ENCODE measurements at places on chromosomes 4 and X.
A peak's percentile ranks its signal among the peaks of the same experiment; 100 is the strongest.

DNA sequence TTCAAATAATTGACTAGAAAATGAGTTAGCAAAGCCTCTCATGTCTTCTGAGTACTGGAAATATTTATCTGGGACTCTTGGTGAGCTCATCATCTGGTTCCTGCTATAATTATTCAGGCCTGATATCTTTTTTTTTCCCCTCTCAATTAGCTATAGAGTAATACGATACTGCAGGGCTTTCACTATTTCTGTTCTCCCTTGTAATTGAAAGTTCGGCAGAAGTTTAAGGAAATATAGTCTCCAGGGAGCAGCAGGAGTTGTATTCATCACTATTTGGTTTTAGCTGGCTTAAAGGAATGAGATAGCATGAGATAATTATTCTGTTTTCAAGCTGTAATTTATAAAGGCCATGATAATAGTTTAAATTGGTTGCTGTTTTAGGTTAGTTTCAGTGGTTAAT, 378.6 kb upstream of the EPHA5 start:
- no peak for DNase-seq

DNA sequence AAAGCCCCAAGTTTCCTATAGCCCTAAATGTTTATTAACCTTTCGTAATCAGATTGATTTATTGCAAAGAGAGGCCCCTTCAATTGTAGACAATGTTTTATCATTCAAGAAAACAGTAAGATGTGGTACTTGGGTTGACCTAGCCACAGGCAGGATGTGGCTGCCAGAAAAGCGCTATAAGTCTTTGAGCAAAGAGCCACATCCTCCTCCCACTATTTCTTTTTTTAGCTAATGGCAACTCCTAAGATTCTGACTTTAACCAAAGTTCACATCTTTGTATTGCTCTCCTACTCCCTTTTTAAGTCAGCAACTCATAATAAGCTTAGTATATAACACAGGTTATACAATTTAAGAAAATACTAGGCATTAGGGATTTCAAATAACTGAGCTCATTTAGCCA, 70.7 kb upstream of the PPP3CA start:
- no peak for DNase-seq

- DNase-seq = no peak
Observed at GRCh38 chr4:37793562-37793961, 32.9 kb upstream of the PGM2 start.

- DNase-seq = peak; percentile 9
Observed at GRCh38 chrX:103175944-103176753, 38.8 kb upstream of the BEX4 start.

GRCh38 chrX:17521871-17522693, 147.1 kb downstream of the NHS start:
- no peak for DNase-seq

- DNase-seq = no peak
Observed at GRCh38 chr4:71415491-71415890, 76.7 kb downstream of the SLC4A4 start.

DNA sequence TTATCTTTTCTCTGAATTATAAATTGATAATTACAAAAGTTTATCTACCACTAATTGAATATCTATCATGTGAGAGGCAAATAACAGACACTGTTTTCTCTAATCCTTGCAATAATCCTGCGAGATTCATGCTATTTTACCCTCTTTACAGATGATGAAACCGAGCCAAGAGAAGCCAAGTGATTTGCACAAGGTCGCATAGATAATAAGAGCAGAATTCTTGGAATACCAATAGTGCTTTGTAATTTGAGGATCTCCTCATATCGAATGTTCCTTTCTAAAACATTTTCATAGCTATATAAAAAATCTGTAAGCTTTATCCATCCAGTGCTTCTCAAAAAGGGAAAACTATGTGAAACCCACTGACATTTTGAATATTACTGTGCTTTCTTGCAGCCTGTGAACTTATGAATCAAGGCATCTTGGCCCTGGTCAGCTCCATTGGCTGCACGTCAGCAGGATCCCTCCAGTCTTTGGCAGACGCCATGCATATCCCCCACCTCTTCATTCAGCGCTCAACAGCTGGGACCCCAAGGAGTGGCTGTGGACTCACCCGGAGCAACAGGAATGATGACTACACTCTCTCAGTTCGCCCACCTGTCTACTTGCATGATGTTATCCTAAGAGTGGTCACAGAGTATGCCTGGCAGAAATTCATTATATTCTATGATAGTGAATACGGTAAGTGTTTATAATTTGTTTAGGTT, 743.8 kb upstream of the ATOH1 start:
- no peak for DNase-seq

DNA sequence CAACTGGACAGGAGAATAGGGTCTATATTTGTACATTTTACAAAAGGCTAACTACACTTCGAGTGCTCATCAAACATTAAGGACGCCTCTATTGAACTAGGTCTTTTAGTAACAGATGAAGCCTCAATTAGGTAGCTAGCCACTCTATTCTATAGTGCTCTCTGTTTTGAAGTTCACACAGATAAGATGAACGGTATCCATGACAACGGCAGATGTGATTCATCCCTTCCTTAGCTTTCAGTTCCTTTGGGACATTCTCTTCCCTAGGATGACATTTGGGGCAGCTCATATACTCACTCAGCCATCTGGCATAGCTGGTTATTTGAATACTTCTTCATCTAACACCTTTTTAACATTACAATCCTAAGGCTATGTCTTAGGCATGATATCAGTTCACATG, 62.4 kb upstream of the WDFY3 start:
- DNase-seq = no peak

GRCh38 chr4:139794158-139794954, 128.7 kb downstream of the MGST2 start:
- no peak for DNase-seq

DNA sequence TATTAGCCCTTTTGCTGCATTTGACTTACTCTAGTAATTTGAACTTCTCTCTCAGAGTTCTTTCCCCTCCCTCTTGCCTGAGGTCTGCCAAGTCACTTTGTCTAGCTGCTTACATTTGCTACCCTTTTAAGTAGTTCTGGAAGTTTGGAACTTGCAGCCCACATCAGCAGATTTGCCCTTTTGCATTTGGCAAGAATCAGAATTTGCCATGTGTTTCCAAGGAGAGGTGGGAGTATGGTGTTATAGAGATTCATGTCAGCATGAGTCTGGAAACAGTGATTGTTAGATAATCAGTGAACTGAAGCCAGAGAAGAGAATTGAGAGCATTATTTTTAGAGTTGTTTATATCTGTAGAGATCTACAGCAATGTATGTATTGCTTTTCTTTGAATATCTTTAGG, 52.1 kb downstream of the KLHL34 start:
- peak; percentile 1 for DNase-seq

DNA sequence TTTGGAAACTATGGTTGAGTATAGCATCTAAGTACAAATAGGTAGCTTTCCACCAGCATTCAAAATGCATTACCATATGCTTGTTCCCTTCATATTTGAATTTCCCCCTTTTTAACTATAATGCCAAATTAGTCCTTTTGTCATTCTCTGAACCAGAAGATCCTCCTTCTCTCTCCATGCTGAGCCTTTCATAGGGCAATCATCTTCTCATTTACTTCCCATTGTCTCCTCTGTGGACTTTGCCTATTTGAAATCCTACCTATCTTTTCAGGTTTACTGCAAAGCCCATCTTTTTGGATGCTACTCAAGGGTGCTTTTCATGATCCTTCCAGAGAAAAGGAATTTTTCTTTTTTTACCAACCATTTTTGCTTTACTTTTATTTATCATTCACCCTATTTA, 54.7 kb downstream of the DKK2 start:
- no peak for DNase-seq

GRCh38 chr4:34950926-34951325, 1293.4 kb downstream of the ARAP2 start:
- no peak for DNase-seq

- no peak for DNase-seq
Observed at GRCh38 chr4:6423575-6423974, 48.8 kb downstream of the PPP2R2C start.

DNA sequence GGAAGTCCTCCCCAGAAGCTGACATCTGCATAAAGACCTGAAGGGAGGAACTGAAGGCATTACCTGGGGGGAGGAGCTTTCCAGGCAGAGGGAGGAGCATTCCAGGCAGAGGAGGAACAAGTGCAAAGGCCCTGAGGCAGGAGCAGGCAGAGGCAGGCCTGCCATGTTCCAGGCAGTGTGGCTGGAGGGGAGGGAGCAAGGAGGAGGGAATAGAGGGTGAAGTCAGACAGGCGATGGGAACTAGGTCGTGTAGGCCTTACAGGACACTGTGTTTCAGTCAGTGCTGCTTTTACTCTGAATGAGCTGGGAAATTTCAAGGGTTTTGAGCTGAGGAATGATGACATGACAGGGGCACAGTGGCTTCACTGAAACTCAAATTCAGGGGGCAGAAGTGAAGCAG, 292.7 kb downstream of the BCOR start:
- no peak for DNase-seq

DNA sequence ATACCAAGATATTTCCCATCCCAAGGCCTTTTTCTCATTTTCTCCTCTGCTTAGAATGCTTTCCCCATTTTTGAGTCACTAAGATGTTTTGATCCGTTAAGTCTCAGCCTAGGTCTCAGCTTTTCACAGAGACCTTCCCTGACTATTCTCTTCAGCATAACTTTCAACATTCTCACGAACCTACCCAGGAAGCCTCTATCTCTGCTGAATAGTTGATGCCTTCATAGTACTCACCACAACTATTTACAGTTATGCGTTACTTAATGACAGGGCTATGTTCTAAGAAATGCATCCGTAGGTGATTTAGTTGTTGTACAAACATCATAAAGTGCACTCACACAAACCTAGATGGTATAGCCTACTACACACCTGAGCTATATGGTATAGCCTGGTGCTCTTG, 64.5 kb downstream of the ARL9 start:
- DNase-seq = no peak

GRCh38 chr4:88033309-88033708, 25.9 kb downstream of the PKD2 start:
- DNase-seq = no peak

GRCh38 chr4:28247805-28248204, 1387.2 kb downstream of the STIM2 start:
- no peak for DNase-seq

GRCh38 chr4:82084747-82085146, 289.0 kb downstream of the HNRNPD start:
- DNase-seq = no peak

DNA sequence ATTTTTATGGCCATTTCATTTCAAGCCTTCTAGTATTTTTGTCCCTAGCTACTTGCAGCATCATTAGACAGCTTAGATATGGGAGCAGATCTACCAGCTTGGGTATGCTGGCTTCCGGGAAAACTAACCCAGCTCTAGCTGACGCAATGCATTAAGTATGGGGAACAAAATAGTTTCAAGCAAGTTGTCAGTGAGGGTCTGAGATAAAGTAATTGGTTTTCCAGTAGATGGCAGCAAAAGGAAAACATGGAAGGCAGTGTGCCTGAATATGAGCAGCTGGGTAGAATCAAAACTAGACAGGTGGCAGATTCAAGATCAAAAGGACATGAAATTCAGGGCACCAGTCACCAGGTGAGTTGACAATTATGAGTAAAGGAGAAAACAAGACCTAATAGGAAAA, 340.9 kb upstream of the CTSO start:
- no peak for DNase-seq

DNA sequence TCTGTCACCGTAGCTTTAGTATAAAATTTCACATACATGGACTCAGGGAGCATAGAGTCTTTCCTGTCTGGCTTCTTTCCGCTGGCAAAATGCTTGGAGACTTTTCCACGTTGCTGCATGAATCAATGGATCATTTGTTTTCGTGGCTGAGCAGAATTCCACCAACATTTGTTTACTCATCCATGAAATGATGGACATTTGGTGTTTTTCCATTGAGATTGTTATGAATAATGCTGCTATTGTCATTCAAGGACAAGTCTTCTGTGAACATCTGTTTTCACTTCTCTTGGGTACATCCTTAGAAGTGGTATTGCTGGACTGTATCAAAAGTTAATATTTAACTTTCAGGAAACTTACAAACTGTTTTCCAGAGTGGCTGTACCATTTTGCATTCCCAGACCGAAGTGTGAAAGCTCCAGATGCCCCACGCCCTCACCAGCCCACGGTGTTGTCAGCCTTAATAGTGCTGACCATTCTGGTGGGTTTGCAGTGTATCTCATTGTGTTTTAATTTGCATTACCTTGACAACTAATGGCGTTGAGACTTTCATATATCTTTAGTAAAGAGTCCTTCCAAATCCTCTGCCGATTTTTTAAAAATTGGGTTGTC, 5.8 kb upstream of the TMEM271 start:
- no peak for DNase-seq

GRCh38 chr4:80475798-80476197, 140.3 kb downstream of the CFAP299 start:
- DNase-seq = no peak

DNA sequence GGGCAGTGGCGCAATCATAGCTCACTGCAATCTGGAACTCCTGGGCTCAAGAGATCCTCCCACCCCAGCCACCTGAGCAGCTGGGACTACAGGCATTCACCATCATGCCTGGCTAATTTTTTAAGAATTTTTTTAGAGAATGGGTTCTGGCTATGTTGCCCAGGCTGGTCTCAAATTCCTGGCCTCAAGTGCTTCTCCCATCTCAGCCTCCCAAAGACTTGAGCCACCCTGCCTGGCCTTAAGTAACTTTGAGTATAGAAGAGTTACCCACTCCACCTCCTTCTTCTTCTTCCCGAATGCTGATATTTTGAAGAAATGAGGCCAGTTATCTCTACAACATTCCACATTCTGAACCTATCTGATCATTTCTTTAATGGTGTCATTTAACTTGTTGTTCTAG, 72.4 kb upstream of the WWC2 start:
- DNase-seq = no peak

DNA sequence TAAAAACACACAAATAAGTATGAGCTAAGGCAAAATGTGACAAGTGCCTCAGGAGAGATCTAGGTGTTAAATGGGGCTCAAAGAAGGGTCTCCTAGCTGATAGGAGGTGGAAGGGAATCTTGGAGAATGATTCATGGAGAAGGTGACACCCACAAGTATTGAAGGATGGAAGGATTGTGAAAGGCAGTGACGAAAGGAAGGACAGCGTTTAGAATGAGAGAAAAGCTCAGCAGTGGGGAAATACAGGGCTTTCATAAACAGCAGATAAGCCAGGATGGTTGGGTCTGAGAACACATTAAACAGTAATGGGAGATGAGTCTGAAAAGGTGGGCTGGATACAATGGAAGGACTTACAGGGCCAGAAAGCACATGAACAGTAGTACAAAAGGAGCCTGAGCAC, 11.5 kb downstream of the ANXA5 start:
- DNase-seq = no peak

- no peak for DNase-seq
Observed at GRCh38 chrX:19879735-19880378, 7.5 kb downstream of the SH3KBP1 start.

- no peak for DNase-seq
Observed at GRCh38 chr4:88382621-88383020, 4.0 kb downstream of the HERC6 start.

Data from nucleus accumbens (tissue), 56 donors.